ENCODE measurements at places on chromosomes 4 and X.

- DNase-seq: no peak
Observed at GRCh38 chr4:127685292-127685691, 44.9 kb upstream of the SLC25A31 start.

- peak; percentile 37 for DNase-seq
Observed at GRCh38 chrX:47623540-47624027, 3.9 kb upstream of the SYN1 start.

- no peak for DNase-seq
Observed at GRCh38 chr4:121675715-121676114, 21.1 kb downstream of the ANXA5 start.

DNA sequence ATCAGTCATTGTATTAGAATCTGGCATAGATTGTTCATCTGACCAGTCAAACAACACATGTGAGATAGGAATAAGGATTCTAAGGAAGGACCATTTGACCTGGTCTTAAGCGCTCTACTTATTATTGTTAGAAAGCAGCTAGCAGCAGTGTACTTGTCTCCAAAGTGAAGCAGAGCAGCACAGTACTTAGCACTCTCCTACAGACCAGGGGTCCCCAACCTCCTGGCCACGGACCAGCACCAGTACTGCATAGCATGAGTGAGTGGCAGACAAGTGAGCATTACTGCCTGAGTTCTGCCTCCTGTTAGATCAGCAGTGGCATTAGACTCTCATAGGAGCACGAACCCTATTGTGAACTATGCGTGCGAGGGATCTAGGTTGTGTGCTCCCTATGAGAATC, 135.9 kb upstream of the SPRY1 start:
- no peak for DNase-seq

- DNase-seq: no peak
Observed at GRCh38 chr4:41154010-41154813, 60.1 kb downstream of the APBB2 start.

DNA sequence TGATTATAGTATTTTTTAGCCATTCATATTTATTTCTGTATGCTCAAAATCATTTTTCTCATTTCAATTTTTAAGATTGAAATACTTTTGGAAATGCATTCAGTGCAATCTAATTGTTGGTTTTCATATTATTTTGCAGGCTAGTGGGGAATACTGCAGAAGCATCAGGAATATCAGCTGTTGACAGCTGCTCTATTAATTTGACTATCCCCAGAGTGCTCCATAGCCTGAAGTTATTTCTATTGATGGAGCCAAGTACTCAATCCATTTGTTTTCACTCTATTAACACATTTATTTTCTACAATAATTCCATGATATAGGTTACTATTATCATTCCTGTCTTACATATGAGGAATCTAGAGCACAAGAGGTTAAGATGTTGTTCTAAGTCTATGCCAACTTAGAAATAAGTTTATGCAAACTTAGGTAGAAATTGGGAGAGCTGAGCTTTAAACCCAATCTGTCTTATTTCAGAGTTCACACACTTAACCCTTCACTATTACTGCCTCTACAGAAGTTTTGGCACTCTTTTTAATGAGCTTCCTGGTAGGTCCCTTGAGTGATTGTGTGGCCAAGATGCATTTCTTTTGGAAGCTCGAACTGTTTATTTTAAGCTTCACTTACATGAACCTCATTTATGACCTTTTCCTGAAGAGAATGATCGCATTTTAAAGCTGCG, 65.6 kb upstream of the PCDH18 start:
- no peak for DNase-seq

DNA sequence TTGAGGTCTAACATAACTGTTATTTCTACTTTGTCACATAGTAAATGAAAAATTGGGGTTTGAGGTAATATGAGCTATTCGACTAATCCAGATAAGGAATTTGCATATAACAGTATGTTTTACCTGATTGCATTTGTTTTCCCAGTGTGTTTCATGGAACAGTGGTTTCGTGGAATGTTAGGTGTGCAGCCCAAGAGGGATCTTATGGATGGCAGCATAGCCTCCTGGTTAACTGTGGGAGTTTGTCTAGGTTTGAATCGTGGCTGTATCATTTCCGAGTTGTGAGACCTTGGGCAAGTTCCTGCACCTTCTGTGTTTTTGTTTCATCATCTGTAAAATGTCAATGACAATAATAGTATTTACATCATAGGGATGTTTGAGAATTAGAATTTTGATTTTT, 7.9 kb downstream of the BMPR1B start:
- no peak for DNase-seq

GRCh38 chr4:150009533-150009932, 68.7 kb upstream of the DCLK2 start:
- DNase-seq: no peak

GRCh38 chr4:2595436-2595835, 59.0 kb downstream of the FAM193A start:
- no peak for DNase-seq

- no peak for DNase-seq
Observed at GRCh38 chrX:71171110-71171801, 26.6 kb downstream of the NLGN3 start.

DNA sequence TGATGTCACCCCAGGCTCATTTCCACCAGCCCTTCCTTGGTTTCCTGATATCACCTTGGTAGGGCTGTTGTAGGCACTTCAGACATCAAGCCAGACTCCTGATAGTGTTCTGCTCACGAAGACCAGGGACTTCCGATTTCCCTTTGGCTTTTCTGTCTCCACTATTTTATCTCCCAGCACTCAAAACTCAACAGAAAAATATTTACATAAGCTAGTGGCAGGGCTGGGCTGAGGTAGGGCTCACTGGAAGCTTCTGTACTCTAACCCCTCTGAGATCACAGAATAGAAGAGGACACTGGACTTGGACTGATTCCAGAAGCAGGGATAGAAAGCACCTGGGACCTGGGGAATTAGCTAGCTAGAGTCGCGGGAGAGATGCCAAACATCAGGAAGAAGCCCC, 34.4 kb upstream of the EFNB1 start:
- DNase-seq: no peak

- no peak for DNase-seq
Observed at GRCh38 chrX:637660-638481, 7.3 kb downstream of the SHOX start.

- no peak for DNase-seq
Observed at GRCh38 chr4:7804756-7805385, 134.8 kb downstream of the AFAP1 start.

DNA sequence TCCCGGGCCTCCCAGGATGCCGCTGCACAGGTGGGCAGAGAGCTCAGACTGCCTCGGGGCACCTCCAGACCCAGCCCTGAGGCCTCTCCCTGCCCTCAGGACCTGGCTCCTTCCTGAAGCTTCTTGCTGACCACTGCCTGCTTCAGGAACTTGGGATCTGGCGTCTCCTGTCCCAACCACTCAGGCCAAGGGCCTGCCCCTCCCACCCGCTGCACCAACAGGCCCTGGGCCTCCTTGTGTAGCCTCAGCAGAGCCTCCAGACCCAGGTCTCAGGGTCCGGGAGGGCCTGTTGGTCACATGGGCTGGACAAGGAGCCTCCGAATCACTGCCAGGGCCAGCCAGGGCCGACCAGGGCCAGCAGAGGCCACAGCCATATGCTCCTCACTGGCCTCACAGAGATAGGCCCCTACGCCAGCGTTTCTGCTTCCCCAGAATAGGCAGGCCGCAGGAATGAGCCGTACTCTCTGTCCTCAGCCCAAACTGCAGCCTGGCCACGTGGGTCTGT, 2.8 kb downstream of the MXD4 start:
- no peak for DNase-seq

DNA sequence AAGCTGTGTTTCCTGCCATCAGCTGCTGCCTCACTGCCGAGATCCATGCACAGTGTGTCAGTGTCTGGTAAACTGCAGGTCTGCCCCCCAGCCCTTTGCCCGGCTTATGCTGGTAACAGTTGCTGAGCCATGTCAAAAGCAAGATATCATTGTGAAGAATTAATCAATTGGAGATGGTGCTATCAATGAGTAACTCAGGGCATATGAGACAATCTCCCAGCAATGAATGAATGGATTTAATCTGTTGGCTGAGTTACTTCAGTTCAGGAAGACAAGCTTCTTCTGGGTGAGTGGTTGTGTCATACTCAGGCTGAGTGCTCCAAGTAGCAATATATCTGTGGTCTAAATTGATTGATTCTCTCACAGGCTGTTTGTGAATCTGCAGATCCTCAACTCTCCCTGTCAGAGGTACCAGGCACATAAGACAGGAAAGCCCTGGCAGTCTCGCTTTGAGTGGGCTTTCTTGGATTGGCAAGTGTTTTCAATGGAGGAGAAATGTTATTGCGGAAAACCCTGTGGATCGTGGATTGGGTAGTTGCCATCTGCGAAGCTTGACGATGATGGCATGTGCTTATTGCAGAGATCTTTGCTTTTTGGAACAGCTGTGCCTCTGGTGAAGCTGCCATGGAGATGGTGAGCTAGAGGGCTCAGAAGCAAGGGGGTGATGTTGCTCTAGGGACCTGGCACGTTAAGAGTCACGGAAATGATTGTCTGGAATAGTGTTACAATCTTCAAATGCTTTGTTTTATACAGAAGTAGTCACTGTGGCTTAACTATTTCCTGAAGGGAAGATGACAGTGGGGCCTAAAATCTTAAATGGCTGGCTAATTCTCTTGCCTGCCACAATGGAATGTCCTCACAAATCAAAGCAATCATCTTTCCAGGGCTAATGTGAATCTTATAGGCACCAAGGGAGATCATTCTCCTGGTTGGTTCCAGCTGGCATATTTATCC, 147.6 kb upstream of the TBC1D9 start:
- no peak for DNase-seq

GRCh38 chr4:182862921-182863320, 54.3 kb downstream of the DCTD start:
- no peak for DNase-seq

DNA sequence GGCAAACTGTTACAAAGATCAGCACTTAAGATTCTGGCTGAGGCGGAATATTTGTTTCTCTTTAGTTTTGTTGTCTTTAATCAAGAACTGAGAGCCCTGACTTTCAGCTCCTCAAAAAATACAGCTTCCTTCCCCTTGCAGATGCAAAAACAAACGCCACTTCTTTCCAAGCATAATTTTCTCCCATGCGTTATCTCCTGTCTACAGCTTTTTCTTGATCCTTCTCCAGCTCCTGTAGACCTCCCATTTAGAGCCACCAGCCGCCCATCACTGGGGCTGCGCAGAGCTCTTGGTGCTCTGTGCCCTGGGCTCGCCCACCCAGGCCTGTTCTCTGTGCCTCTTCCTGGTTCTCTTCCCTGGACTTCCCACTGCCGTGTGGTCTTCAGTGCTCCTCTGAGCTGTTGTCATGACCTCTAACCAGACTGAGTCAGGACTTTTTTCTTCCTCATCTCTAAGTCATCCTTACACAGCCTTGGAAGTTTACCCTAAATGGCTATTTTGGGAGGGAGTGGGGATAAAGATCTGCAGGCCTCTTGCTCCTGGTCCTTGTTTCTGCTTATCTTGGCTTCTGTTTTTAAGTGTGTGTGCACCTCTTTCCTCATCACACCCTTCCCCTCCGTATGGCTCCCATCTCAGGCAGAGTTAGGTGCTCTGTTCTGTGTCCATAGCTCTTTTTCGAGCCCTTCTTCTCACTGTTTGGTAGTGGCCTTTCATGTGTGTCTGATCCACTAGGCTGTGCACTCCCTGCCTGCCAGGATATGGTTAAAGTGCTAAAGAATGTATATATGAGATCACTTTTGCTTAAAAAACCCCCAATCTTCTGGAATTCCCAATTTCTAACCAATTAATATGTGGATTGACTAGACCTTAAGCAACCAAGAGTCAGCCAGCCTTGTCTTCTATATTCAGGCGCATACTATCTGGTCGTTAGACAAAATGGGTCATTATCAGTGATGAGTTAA, 122.5 kb downstream of the PTTG2 start:
- DNase-seq: no peak

GRCh38 chr4:110613745-110614144, 9.1 kb downstream of the PITX2 start:
- no peak for DNase-seq

GRCh38 chr4:72567821-72568675, 973 bp downstream of the ADAMTS3 start:
- no peak for DNase-seq

- no peak for DNase-seq
Observed at GRCh38 chrX:148422526-148422925, 77.9 kb upstream of the AFF2 start.

- DNase-seq: no peak
Observed at GRCh38 chr4:111274486-111274885, 651.6 kb upstream of the PITX2 start.

- no peak for DNase-seq
Observed at GRCh38 chrX:155022585-155022984, at the start of gene F8. F8 (minus strand) TSS chrX:155022723; CDS start chrX:155022552, 171 bp downstream.
